ENCODE measurements at places on chromosomes 1 and 21. TPM values are rescaled to one million over a fixed set of nuclear protein-coding genes. Genes with fewer than 3 reads are reported as not detected.

The GJA8 gene
- not detected for total RNA-seq

The RIMKLA gene
- total RNA-seq, result 0.35 TPM

The RRP1B gene
- 23.5 TPM for total RNA-seq

The KLF18 gene
- not detected for total RNA-seq

The LDLRAD1 gene
- total RNA-seq, result not detected

The CR1L gene
- not detected for total RNA-seq

The ACOT11 gene
- 0.61 TPM for total RNA-seq

The COL16A1 gene
- total RNA-seq, result 6.7 TPM

The COL24A1 gene
- total RNA-seq, result not detected

The SYCP1 gene
- not detected for total RNA-seq

The DRAXIN gene
- total RNA-seq, result 0.03 TPM

The MMEL1 gene
- total RNA-seq, result not detected

The CD160 gene
- total RNA-seq, result 4.0 TPM

The MX1 gene
- 3.6 TPM for total RNA-seq

The DNASE2B gene
- 0.18 TPM for total RNA-seq

The ARMH1 gene
- 0.24 TPM for total RNA-seq

The PEX11B gene
- total RNA-seq, result 52.1 TPM

The PRKAA2 gene
- 2.9 TPM for total RNA-seq

The GJA4 gene
- not detected for total RNA-seq

The KRTAP12-2 gene
- total RNA-seq, result not detected

The SPATA17 gene
- 1.5 TPM for total RNA-seq

The LAMC2 gene
- 0.03 TPM for total RNA-seq

The AMY2B gene
- total RNA-seq, result 0.24 TPM

The UTS2 gene
- not detected for total RNA-seq

The HSF2BP gene
- 0.40 TPM for total RNA-seq

The COL8A2 gene
- total RNA-seq, result not detected

The HPDL gene
- not detected for total RNA-seq

The MYCL gene
- total RNA-seq, result 5.1 TPM

The SLC30A2 gene
- total RNA-seq, result not detected

The UBXN10 gene
- 0.08 TPM for total RNA-seq

The ZNF697 gene
- total RNA-seq, result 82.3 TPM

The VSIG8 gene
- not detected for total RNA-seq

The SMPDL3B gene
- total RNA-seq, result 1.0 TPM

The KIAA1614 gene
- 0.08 TPM for total RNA-seq

The FAM72C gene
- total RNA-seq, result 4.7 TPM

The WNT4 gene
- total RNA-seq, result 0.16 TPM

The SEMA6C gene
- 1.1 TPM for total RNA-seq

The PIGP gene
- 51.9 TPM for total RNA-seq

The SLAMF6 gene
- not detected for total RNA-seq

The CLDN19 gene
- not detected for total RNA-seq

The GBP4 gene
- total RNA-seq, result 0.03 TPM

The SELENBP1 gene
- total RNA-seq, result 1.4 TPM

The GRIK3 gene
- not detected for total RNA-seq

Measured in SK-MEL-5 (cell line).